ENCODE measurements at places on chromosomes 11 and 22.

DNA sequence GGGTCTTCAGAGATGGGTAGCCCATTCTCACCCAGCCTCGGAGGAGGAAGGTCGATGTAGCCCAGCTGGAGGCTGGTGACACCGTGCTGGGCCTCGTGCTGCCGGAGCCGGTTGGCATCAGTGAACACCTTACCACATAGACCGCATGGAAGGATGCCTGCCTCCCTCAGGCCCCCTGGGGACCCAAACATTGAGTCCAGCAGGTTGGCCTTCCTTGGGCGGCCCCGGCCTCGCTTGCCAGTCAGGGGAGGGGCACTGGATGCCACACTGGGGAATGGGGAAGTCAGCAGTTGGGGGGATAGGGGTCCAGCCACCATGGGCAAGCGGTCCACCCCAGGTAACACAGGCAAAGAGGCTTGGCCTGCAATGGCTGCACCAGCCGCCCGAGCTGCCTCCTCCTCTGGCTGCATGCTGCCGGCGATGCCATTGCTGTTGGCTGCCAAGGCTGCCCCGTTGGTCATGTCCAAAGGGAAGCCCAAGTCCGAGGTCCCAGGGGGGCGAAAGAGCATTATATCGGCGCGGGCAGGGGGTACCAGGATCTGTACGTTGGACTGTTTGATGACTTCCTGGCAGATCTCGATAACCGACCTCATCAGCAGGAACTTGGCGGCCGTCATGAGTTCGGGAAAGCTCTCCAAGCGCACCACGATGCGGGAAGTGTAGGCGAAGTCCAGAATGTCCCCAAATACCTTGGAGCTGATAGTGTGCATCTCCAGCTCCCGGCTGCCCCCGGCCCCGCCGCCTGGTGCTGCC is 1.4 kb downstream of the PATZ1 start:
- no peak for DNase-seq

DNA sequence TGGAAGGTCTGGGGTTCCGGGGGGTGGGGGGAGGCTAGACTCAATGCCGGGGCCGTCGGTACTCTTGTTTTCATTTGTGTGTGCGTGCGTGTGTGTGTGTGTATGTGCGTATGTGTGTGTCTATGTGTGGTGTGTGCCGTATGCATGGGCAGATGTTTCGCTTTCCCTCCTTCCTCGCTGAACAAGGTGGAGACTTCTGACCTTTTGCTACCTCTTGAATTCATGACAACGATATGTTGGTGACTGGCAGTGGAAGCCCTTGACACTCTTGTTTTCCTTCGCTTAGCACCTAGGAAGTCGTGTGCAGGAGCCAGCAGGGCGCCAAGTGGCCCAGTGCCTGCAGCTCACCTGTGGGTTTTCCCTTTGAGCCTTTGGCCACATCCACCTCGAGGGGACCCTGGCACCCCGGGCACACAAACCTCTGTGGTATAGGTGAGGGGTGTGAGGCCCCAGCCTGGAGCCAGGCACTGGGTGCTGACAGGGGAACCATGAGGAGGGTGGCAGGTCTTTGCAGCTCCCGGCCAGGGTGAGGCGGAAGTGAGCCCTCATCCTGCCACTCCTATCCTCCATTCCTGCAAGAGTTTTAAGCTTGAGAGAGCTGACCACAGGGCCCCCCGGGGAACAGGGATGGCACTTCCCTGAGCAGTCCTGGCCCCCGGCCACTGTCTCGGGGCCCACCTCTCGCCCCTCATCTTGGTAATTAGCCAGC is 19.3 kb upstream of the TMEM191C start:
- DNase-seq = no peak

GRCh38 chr11:134340354-134340964 is 8.7 kb downstream of the GLB1L2 start:
- no peak for DNase-seq

DNA sequence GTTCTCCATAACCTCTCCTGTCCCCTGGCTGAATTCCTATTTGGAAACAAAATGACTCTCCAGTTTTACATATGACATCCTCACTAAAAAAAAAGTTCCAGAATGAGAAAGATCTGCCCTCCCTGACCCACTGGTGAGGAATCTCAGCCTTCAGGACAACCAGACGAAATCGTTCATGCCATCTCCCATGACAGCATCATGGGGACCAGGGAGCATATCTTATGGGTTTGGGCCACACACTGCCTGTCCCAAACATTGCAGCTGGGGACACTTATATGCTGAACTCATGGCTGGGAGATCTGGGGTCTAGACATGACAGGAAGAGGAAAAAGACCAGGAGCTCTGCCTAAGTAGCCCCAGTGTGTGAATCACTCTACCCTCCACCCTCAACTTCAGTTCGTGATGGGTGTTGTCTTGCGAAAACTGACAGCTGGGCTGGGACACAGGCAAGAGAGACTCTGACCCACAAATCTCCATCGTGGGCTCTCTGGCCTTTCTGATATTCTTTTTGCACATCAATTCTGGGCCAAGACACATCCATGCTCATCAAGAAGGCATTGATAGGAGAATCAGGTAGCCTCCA is 102.0 kb downstream of the ZNF280B start:
- no peak for DNase-seq

GRCh38 chr11:9790703-9791102 is 126.8 kb downstream of the SWAP70 start:
- DNase-seq = no peak
